ENCODE measurements at places on chromosomes 12 and 14.

- peak; percentile 8 for DNase-seq
These were observed 1.4 kb upstream of the HMGA2 start for GRCh38 chr12:65822732-65823512.

- DNase-seq, result no peak
These were observed 408.1 kb upstream of the TMTC1 start for GRCh38 chr12:30191696-30192455.

DNA sequence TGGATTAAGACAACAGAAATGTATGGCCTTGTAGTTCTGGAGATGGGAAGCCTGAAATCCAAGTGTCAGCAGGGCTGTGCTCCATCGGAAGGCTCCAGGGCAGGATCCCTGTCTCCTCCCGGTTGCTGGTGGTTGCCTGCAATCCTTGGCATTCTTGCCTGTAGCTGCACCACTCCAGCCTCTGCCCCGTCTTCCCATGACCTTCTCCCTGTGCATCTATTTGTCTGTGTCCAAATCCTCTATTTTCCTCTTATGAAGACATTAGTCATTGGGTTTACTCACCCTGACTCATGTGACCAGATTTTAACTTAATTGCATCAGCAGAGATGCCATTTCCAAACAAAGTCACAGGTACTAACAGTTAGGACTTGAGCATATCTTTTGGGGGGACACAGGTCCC, 15.1 kb downstream of the TUNAR start:
- no peak for DNase-seq

GRCh38 chr14:96083667-96084320, 44.6 kb downstream of the C14orf132 start:
- no peak for DNase-seq

GRCh38 chr14:24285351-24285750, 14.0 kb upstream of the RABGGTA start:
- no peak for DNase-seq

DNA sequence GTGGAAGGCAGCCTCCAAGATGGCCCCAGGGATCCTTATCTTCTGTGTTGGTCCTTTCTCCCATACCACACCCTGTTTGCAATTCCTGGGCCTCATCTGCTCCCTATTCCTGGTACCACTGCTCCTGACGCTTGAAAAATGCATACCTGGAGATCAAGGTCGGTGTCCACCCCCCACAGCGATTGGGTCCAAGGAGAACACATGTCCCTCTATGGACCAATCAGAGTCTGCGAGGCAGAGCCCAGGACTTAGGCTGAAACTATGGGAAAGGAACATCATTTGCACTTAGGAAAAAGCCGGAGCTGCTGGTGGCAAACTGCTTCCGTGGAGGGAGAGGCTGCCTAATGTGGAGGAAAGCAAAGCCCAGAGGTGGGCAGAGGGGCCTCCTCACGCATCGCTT, 33.3 kb upstream of the ITPK1 start:
- DNase-seq, result no peak

- no peak for DNase-seq
These were observed 273.8 kb upstream of the SFSWAP start for GRCh38 chr12:131436922-131437705.

DNA sequence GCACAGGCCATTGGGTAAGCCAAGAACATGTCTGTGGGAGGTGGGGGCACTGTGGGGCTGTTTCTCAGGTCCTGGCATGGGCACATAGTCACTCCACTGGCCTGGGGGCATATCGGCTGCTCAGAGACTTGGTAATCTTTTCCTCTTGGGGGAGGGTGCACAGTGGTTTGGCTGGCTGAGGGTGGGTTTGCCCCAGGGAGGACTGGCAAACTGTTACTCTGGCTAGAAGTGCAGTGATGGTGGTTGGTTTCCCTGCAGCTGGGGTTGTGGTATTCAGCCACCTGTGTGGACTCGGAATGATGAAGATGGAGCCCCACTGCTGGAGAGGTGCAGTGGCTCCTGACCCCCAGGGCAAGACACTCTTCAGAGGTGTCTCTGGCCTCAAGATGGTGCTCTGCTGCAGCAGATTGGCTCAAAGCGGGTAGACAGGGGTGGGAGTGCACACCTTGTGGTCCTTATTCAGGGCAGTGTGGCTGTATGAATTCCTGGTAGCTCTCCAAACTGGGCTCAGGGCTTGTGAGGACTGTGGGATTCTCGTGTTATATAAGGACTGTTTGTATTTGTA, 74.1 kb upstream of the DDHD1 start:
- no peak for DNase-seq

- DNase-seq, result no peak
These were observed 39.0 kb downstream of the ELK3 start for GRCh38 chr12:96233168-96233567.

DNA sequence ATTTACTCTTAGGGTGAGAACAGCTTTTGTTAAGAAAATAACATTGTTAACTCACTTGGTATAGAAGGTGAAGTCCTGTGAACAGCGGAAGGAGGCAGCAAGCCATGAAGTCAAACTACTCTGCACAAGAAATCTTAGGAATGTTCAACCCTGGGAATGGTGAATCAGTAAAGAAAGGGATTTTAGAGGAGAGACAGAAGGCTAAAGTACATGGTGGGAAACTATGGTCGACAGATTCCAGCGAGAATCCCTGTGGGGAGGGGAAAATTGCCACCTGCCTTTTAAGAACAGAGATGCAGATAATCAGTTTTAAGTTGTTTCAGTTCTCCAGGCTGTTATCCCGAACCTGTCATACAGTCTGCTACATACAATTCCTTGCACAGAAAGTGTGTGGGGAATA, 63.2 kb upstream of the PTPRR start:
- no peak for DNase-seq

DNA sequence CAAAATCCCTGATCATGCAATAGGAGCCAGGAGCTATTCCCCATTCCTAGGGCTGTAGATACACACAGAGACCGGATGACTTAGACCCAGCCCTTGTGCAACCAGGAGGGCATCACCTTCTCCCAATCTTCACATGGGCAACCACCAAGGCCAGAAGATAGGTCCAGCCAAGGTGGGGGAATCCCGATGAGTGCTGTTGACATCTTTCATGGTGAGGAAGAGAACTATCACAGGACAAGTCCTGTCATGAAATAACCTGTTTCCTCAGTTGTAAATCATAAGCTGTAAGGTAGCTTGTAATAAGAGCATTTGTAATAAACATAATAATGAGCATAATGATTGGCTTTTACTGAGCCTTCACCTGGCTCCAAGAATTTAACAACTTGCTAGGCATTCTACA, 89.5 kb downstream of the GCH1 start:
- DNase-seq, result no peak

DNA sequence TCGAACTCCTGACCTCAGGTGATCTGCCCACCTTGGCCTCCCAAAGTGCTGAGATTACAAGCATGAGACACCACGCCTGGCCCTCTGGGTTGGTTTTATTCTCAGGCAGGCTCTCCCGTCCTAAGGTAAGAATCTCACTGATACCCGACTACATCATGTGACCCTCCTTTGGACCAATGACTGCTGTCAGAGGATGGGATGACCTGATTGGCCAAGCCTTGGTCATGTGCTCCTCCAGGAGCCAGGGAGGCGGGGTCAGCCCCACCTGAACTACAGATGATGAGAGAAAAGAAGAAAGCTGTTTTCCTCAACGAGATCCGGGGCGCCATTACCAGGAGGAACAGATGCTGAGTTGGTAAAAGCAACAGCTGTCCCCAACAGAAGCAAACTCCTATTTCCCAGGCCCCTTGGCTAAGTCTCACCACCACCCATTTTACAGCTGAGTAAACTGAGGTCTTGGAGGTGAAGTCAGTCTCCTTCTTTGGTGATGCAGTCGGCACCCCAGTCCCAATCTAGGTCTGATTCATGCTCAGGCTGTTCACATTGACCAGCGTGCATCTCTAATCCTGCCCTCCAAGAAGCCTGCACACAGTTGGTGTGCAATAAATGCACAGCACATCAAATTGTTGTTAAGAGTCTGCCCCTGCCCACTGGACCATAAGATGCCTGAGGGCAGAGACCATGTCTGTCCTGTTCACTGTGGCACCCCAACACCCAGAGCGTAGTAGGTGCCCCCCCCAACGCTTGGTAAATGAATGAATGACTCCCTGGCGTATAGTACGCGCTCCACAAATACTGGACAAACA, 118.8 kb downstream of the SCARB1 start:
- no peak for DNase-seq

DNA sequence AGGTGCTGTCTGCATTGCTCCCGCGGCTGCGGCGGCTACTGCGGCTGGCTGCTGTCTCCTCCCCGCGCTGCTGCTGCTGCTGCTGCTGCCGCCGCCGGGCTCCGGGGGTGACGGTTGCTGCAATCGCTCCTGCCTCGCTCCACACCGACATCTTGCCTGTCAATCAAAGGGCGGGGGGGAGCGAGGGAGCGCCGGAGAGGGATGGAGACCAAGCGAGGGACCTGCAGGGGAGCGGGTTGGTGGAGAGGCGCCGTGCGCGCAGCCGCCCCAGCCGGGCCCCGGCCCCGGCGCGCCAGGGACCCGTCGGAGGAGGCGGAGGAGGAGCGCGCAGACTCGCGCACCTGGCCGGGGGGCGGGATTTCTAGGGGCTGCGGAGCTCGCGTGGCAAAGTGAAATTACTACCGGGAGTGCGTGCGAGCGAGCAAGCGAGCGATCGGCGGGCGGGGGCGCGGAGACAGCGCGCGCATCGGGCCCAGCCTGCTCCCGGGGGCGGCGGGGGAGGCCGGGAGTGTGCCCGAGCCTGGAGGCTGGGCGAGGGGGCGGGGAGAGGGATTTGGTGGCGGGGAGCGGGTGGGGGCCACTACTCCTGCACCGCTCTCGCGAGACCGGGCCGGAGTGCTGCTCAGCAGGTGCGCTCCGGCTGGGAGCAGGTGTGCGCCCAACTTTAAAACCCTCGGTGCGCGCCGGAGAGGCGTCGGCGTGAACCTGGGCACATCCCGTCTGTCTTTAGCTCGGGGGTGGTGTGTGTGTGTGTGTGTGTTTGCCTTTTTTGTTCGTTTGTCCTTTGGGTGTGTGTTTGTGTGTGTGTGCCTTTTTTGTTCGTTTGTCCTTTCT, at the start of gene KSR2:
TSS of gene KSR2 (minus strand) at position 165 of the 834 bp plus-strand sequence. CDS start 735 bp downstream, outside the sequence.
- peak; percentile 65 for DNase-seq

GRCh38 chr14:96239711-96240141, 16.3 kb upstream of the BDKRB1 start:
- DNase-seq, result no peak

GRCh38 chr14:96585672-96586013, 83.5 kb downstream of the PAPOLA start:
- no peak for DNase-seq

DNA sequence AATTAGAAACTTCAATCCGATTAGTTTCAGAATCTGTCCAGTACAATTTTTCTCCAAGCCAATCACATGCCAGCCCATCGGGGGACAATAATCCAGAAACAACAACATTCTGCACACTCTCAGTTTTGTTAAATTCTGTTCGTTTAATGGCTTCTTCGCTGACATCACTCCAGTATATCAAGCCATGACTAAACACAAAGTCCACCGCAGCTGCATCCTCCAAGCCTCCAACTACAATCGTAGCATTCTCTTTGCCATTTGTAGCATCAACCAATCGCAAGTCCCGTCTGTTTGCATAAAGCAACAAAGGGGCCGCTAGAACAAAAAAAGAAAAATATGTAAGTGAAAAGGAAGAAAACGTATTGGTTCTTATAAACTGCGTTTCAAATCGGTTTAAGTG, 22.5 kb downstream of the LRP6 start:
- no peak for DNase-seq

GRCh38 chr12:51974646-51975045, 23.1 kb downstream of the ACVR1B start:
- no peak for DNase-seq

GRCh38 chr12:4044736-4045730, 171.8 kb upstream of the PARP11 start:
- no peak for DNase-seq

GRCh38 chr14:33782923-33783322, 168.0 kb downstream of the EGLN3 start:
- DNase-seq, result no peak

DNA sequence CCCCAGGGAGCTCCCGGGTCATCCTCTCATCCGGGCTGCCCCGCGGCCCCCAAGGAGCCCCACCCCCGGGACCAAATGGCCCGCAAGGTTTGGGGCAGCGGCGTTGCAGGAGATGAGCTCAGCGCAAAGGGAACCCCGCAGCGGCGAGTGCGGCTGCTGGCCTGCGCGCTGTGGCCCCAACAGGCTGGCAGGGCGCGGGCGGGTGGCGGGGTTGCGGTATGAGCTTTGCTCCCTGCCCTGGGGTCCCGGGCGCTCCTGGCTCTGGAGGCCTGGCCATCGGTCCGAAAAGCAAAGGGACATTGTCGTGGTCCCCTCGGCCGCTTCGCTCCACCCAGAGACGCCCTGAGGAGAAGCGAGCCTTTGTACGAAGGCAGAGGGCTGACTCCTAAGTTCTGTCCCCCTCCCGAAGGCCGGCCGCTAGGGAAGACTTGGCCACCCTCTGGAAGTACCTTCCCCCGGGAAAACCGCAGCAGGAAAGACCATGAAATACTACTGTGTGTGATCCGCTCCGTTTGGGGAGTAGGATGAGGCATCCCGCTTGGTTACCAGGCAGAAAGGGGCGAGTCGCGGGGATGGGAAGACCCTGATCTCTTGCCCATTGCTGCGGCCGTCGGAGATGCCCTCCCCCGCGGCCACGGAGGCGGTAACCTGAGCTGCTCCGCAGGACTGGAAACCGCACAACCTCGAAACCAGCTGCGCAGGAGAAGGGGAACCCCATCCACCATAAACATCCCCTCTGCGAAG, 620 bp upstream of the NID2 start:
- no peak for DNase-seq

GRCh38 chr14:22836301-22837113, at the start of gene MMP14:
Gene MMP14 (plus strand): TSS chr14:22836585. CDS start chr14:22836818, 233 bp downstream.
- peak; percentile 58 for DNase-seq

- DNase-seq, result no peak
These were observed 38.9 kb downstream of the TEAD4 start for GRCh38 chr12:2997989-2998670.

- no peak for DNase-seq
These were observed 228.8 kb downstream of the PPFIA2 start for GRCh38 chr12:81530352-81530751.

DNA sequence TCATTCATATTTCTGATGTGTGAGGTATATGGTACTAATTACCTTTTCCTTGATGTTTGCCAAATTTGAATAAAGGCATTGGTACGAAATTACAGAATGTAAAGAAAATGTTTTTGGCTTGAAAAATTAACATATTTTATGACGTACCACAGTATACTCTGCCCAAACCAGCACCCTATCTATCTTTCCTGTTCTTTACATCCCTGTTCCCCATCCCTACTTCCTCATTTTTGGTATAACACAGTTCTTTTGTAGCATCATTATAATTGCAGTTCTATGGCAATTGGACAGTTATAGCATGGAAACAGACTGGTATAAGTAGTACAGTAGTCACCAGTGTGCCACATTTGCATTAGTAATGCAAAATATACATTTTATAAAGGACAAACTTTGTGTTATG, 7.0 kb upstream of the CCT2 start:
- DNase-seq, result no peak
